ENCODE measurements at places on chromosomes 5 and 9.

DNA sequence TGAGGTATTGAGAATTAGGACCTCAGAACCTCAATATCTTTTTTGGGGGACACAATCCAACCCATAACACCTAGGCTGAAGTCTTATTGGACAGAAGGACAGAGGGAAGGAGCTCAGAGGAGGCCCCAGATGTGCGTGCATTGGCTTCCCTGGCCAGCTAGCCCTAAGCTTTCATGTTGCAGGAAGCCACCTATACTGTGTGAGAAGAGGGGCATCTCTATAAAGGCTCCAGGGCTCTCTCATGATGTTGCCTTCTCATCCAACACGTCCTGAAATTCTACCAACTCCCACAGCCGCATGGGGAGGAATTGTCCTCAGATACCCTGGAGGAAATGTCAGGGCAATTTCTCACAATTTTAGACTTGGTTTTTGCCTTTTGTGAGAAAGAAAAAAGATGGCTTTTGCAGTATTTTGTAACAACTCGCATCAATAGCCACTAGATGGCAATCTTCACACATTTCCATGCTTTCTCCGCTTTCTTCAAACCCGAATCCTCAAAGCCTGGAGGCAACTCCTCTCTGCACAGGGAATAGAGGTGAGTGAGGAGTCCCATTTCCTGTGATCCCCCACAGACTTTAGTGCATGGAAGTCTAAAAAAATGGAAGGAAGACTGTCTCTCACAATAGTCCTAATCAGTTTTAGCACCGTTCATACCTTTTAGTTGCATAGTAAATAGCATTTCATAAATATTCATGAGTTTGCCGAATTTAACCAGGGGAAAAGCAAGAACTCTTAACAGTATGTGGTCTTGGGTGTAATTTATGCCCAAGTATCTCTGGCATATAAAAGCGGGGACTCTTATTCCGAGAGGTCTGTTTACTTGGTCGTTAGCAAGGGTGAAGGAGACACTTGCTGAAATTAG is 7.4 kb upstream of the PPP3R2 start:
- peak; percentile 54 for DNase-seq

- no peak for DNase-seq
These were observed 94.7 kb upstream of the OSMR start for GRCh38 chr5:38751103-38751502.

GRCh38 chr9:2134391-2134790 is 119.2 kb downstream of the SMARCA2 start:
- peak; percentile 12 for DNase-seq

DNA sequence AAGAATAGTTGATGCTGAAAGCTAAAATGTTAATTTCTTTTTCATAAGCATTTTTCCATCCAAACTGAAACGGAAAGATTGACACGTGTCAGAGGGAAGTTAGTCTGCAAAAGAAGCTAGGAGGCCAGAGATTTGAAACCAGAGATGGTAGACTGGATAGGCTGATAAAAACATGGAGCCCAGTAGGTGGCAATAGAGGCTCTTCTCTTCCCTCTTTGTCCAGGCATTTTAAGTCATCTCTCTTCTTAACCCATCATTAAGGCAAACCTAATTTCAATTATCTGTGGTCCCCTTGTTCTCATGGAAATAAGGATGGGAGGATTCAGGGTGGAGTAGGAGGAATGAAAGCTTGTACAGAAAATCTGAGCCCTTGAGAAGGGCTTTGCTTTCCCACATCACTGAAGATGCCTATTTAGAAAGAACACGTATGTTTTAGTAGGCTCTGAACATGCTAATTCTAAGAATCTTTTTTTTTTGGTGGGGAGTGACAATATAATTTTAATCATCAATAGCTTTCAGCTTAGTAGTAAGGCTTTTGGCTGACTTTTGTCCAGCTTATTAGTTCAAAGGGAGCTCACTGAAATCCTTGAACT is 66.6 kb downstream of the ZNF474 start:
- DNase-seq: peak; percentile 76

GRCh38 chr5:78362220-78362619 is 1.8 kb downstream of the SCAMP1 start:
- no peak for DNase-seq

DNA sequence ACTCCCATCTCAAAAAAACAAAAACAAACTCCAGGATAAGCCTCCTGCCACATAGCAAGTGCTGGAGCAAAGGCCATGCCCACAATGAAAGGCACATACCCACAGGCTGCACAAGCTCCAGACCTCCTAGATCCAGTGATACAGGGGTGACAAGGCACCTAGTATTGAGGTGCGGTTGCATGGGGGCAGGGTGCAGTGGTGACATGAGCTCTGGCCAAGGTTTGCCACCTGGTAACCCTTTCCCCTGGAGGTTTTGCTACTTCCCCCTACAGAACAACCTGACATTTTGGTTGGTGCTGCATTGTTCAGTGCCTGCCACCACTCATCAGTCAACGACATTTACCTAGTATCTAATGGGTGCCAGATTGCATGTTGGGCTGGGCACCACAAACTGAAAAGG is 14.5 kb downstream of the CDKN2AIPNL start:
- DNase-seq: no peak

GRCh38 chr5:42753099-42753498 is 3.5 kb upstream of the CCDC152 start:
- no peak for DNase-seq

DNA sequence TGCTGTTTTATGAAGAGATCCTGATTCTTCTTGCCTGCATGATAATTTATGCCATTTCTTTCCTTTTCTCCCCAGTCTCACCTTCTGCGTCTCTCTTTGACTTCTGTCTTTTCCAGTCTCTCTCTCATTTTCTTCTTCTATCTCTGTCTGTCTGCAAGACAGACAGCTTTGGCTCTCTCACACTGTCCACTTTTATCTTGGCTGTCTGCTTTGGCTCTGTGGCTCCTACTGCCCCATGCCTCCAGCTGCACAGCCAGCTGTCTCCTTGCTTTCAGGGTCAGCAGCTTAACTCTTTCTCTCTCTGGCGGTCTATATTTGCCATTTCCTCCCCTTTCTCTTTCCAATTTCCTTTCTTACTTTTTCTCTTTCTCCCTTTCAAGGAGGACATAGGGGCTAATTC is 971.1 kb upstream of the COX7C start:
- no peak for DNase-seq

- DNase-seq: peak; percentile 15
These were observed 111.3 kb upstream of the SAP30L start for GRCh38 chr5:154334406-154335064.

- no peak for DNase-seq
These were observed 375.8 kb downstream of the SEMA5A start for GRCh38 chr5:9170026-9170425.

DNA sequence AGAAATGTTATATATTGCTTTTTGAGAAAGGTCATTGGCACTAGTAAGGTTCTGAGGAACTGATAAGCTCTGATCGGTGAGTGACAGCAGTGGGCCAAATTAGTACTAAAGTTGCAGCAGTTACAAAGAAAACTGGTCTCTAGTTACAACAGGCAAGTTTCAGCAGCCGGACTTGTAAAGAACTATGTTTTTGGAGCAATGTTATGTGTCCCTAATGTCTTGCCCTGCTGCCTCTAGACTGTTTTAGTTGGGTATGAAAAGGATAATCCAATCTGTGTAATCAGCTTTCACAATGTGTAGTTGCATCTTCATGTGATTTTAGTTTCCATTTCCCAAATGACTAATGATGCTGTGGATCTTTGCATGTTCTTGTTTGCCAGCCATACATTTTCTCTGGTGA is 113.5 kb downstream of the CAMK4 start:
- no peak for DNase-seq

GRCh38 chr9:111190347-111190746 is 139.7 kb downstream of the OR2K2 start:
- DNase-seq: no peak

DNA sequence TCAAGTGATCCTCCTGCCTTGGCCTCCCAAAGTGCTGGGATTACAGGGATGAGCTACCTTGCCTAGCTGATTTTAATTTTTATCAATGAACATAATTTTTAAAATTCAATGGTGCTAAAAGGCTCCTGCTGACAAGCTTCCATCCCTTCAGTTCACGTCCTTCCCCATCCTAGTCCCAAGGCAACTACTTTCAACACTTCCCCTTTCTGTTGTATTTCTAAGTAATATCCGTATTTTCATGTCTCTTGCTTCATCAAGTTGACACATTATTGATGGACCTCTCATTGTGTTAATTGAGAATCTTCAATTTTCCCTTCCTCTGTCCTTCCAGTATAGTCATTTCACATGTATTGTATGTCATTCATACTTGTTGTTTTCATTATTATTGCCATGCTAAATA is 93.8 kb upstream of the RASGRF2 start:
- no peak for DNase-seq

- peak; percentile 47 for DNase-seq
These were observed 316.8 kb downstream of the NDUFS4 start for GRCh38 chr5:53877243-53877642.

- no peak for DNase-seq
These were observed 19.4 kb upstream of the LRRC14B start for GRCh38 chr5:171801-172331.

DNA sequence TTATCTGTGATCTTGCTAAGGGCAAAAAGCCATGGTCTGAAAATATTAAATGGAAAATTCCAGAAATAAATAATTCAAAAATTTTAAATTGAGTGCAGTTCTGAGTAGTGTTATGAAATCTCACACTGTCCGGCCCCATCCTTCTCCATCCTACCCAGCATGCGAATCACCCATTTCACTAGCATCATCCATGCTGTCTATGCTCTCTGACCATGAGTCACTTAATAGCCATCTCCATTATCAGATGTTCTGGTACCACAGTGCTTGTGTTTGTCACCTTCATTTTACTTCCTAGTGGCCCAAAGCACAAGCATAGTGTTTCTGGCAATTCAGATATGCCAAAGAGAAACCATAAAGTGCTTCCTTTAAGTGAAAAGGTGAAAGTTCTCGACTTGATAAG is 63.3 kb upstream of the SMC5 start:
- DNase-seq: no peak

- no peak for DNase-seq
These were observed 316.5 kb downstream of the KCTD16 start for GRCh38 chr5:144487207-144487606.

DNA sequence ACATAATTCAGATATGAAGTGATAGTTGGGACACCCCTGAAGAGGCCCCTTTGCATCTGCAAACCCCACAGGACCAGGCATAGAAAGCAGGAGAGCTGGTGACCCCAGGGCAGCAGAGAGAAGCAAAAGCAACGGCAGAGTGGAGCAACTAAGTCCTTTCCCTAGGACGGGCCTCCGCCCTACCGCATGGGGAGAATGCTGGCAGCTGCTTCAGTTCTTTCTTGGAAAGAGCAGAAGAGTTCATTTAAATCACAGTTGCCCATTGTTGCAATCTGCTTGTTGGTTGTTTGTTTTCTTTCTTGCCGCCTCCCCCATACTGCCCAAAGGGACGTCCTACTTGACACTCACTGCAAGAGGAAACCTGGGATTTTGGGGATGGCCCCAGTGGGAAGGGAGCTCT is 126.2 kb downstream of the ADAMTS16 start:
- no peak for DNase-seq

DNA sequence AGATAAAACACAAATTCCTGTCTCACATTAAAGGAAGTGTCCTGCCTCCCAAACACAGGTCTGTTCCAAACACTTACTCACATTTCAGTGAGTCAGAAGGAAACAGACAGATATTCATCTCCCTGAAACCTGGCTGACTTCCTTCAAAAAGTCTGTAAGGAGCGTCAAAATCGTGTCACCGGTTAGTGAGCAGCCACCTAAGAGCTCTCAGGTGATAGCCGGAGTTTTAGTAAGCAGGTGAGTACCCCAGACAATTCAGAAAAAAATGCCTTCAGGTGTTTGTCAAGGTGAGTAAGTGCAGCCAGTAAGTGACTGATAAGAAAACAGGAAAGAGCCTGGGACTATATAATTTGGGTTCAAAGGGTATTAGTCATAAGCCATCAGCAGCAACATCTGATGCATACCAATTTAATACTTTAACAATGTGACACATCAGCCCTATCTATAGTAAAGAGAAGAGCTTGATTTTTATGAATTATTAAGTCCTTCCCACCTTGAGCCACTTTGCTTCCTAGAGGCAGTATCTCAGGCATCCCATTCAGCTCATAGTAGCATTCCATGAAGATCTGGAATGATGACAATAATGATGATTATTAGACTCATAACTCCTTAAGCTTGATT is 1.3 kb upstream of the ITGA2 start:
- peak; percentile 53 for DNase-seq
